Large intestine (tissue), 12 donors: ENCODE measurements at places on chromosomes 3 and 15. TPM values are rescaled to one million over a fixed set of nuclear protein-coding genes. Genes with fewer than 3 reads are reported as not detected.

- H3K36me3 ChIP-seq: peaks cover 51% of the 10 kb centered on the region
- peak; percentile 23 for DNase-seq
These were observed 33.5 kb upstream of the CSPG5 start for GRCh38 chr3:47612178-47612577.

SLC15A2 gene
- polyA plus RNA-seq: 3.2 TPM

- H3K4me1 ChIP-seq: peaks cover 40% of the 10 kb centered on the region
- no peak for DNase-seq
- H3K27me3 ChIP-seq: no peaks in the 10 kb centered on the region
- H3K4me3 ChIP-seq: no peak overlapping the region
- H3K27ac ChIP-seq: no peak overlapping the region
- H3K36me3 ChIP-seq: no peaks in the 10 kb centered on the region
These were observed 324.0 kb upstream of the SLCO3A1 start for GRCh38 chr15:91529534-91529933.

TNFAIP8L3 gene
- 3.8 TPM for polyA plus RNA-seq

ROPN1 gene
- 0.16 TPM for polyA plus RNA-seq

DNA sequence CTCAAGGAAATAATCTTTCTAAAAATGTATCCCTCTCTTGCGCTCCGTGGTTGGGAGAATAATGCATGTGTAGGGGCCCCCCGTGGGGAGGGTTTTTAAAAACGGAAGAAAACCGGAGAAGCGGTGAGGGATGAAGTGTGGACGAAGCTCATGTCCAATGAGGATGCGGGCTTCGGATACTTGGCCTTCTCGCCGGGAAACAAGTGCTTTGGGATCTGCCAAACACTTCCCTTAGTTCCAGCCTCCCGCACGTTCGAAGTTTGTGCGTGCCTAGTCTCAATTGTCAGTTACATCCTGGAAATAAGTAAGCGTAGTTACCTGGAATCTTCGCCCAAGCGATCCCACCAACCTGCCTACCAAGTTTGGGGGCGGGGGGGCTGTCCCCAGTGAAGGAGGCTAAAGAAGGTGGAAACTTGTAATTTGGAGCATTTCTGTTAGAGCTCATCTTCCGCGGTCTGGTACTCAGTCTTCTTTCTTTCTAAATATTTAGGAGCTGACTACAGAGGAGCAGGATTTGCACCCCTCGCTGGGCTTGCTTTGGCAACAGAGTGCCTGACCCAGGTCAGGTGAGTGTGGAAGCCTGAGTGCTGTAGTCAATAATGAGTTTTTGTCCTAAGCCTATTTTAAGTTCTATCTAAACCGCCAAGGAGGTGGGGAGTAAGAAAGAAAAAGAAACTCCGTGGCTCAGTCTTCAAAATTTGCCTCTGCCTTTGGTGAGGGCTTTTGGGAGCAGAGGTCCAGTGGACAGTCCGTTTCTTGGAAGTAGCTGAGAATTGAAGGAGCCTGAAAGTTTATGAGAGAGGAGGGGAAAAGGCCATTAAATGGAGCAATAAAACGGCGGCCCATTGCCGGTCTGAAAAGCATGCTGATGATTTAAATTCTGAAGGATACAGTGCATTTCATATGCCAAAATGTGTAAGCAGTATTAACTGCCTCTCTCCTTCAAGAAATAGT lies 1.1 kb downstream of the ITPR1 start:
- H3K27me3 ChIP-seq: peaks cover 26% of the 10 kb centered on the region
- H3K4me1 ChIP-seq: peaks cover 9% of the 10 kb centered on the region
- peak; percentile 7 for DNase-seq
- peak overlapping the region; percentile 83 for H3K4me3 ChIP-seq
- H3K27ac ChIP-seq: no peak overlapping the region

DNA sequence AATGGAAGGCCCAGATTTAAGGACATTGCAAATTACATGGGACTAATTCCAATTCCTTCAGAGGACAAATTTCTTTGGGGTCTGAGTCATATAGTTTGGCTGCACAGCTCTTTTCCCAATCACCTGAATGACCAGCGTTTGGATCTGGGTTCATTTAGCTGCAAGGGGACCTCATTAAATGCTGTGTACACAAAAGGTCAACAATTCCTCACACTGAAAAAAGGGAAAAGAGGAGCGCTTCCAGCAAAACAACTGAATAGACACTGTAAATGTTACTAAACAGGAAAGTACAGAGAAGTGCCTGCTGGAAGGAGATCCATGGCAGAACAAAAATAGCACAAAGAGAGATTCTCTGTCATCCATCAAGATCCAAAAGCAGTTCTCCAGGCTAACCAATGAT lies 356.0 kb upstream of the LMCD1 start:
- DNase-seq: no peak
- H3K4me1 ChIP-seq: no peaks in the 10 kb centered on the region
- H3K27ac ChIP-seq: no peak overlapping the region
- no peak overlapping the region for H3K4me3 ChIP-seq

GRCh38 chr15:36398212-36398611 lies 181.2 kb upstream of the CDIN1 start:
- H3K36me3 ChIP-seq: no peaks in the 10 kb centered on the region
- no peak overlapping the region for H3K4me3 ChIP-seq
- DNase-seq: no peak
- H3K27me3 ChIP-seq: no peaks in the 10 kb centered on the region
- no peaks in the 10 kb centered on the region for H3K4me1 ChIP-seq
- H3K27ac ChIP-seq: no peak overlapping the region
